Left ventricle myocardium inferior (tissue), 1 donor: ENCODE measurements at places on chromosomes 12 and 14.
A peak's percentile ranks its signal among the peaks of the same experiment; 100 is the strongest.

- no peak for DNase-seq
These were observed 1.0 kb downstream of the CD69 start for GRCh38 chr12:9759694-9760093.

DNA sequence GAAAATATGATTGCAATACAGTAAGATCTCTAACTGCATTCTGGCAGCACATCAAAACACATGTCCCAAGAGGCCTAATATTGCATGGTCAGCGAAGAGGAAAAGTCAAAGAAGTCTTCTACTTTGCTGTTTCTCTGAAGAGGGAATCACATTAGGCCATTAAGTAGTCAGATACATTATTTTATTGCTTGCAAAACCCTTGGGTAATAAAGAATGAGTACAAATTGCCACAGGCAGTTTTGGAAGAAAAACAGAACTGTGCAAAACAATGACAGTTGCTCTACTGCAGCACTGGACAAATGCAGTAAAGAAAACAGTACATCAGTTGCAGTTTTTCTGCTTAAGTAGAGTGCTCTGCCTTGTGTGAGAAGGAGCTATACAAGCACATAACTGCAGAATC lies 211.9 kb downstream of the MED13L start:
- no peak for DNase-seq

DNA sequence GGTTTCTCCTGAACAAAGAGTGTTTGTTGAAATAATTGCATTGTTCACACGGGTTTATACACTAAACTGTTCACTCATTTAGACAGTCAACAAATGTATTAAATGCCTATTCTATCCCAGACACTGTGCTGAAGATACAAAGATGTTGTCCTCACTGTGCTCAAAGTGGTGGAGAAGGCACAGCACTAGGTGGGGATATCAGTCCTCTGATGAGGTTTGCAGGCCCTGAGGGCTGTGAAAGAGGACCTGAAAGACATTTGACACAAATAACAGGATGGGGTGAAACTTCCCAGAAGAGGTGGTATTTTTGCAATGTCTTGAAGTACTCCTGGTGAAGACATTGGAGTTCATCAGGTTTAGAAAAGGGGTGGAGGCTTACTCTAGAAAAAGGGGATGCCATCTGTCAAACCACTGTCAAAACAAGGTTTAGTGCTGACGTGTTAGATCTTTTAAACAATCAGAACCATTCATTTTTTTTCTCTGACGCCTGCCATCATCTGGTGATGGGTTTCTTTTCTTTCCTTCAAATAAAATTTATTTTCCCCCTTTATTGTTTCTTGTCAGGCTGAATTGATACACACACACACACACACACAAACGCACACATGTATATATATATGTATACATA lies 69.5 kb downstream of the ACSS3 start:
- no peak for DNase-seq

DNA sequence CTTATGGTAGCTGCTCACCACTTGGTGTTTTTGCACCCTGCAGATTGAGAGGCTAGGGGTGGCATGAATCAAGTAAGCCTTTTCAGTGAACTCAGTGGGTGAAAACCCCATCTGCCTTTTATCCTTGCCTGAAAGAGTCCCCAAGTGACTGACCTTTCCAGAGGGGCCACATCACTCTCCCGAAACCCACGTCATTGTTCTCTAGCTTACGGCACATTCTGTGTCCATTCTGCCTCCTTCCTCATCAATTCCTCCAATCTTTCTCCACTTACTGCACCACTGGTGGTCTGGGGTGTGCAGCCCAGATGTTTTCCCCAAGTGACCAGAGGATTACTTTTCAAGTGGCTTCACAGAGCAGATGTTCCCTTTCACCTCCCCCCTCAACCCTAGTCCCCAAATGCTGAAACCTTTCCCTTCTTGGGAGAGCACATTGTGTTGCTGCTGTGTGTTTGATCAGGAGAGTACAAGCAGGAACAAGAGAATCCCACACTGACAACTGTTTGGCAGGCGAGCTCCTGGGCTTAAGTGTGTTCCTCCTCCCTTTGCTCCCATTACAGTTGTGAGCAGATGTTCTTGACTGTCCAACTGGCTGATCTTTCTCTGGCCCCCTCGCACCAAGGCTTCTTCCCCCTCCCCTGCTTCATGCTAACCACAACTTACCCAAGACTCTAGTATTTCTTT lies 138.0 kb upstream of the IGF1 start:
- no peak for DNase-seq

GRCh38 chr14:76498463-76498935 lies 122.6 kb downstream of the ESRRB start:
- DNase-seq, result no peak

- no peak for DNase-seq
These were observed 22.2 kb upstream of the OR6J1 start for GRCh38 chr14:22666203-22666893.

GRCh38 chr14:54010981-54011380 lies 54.4 kb upstream of the BMP4 start:
- DNase-seq, result no peak

DNA sequence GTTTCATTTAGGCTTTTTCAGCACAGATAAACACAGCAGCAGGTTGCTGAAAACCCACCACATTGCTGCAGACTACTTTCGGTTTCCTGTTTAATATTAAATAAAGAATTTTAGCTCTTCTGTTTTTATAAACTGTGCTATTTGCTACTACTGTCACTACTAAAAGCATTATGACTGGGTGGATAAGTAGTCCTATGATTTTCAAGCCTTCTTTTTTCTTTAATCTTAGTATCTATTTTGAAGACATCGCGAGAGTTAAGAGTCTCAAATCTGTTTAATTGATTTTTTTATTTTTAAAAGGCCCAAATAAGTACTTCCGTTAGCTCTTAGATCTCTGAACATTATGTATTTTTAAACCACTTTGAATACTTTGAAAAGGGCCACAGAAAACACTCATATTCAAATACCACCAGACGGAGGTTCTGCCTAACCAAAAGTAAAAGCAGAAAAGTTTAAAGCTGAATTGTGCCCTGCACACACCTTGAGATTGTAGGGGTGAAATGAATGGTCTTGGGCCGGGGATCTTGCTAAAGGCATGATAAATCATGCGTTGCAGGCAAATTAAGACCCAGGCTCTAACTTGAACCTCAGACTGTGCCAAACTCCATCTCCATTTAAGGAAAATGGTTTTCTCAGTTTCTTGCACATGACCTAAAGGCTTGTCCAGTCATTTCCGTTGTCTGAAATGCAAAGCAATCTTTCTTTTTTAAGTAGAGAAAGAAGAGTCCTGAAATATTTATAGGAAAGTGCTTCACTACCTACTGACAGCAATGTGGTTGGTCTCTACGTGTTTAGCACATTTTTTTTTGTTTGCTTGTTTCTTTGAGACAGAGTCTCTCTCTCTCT lies 13.6 kb upstream of the FOXN3 start:
- DNase-seq, result no peak

DNA sequence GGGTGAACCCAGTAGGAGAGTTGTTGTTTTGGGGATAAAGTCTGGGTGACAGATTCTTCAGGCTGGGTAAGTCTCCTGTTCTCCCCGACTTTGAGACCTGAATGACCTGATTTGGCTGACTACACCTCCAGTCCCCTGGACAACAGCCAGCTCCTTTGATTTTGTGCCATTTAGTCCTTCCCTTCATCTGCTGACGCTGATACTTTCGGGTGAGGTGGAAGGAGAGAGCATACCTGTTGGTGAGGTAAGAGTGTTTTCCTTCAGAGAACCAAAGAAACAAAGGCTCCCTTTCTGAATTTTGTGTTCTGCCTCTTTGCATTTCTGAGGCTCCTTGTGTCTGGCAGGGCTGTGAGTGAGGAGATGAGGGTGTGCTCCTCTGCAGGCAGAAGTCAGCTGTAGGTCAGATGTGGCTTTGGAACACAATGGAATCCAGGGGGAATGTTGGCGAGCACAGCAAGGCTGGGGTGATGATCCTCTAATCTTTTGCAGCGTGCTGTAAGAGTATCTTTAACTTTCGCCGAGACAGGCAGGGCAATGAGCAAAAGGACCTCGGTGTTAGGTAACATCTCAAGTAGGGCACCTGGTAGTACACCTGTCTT lies 12.1 kb downstream of the ETV6 start:
- no peak for DNase-seq

GRCh38 chr12:102633981-102634605 lies 153.7 kb upstream of the IGF1 start:
- DNase-seq, result no peak

- DNase-seq, result no peak
These were observed 130.6 kb downstream of the SLC35F4 start for GRCh38 chr14:57735276-57735675.

GRCh38 chr12:110367181-110367864 lies 36.2 kb downstream of the ANAPC7 start:
- DNase-seq, result no peak

DNA sequence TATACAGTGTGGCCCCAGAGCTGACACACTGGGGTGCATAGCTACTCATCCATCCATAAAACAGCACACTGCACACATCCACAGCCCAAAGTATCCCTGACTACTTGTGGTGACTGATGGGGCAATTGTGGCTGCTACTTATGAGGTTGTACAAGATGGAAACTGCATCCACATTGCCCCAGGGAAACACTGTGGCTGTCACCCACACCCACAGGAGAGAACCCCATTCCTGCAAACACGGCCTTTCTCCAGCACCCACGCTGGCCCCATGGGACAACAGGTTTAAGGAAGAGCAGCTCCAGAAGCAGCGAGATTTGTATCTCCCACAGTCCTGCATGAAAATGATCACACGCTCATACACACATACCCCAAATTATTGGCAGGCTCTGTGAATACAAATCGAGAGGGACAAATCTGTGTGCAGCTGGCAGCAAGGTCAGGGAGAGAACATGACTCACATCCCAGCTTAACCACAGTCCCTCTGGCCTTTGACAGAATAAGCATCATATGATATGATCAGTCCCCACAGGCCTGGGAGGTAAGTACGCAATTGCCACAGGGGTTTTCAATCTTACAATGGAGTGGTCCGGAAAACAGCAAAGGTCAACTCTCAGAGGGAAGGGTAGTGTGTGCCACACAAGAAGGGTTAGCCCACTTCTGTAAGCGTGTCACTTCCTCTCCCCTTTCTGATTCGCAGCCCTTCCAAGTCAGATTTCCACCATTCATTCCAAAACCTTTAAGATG lies 61.9 kb downstream of the ESR2 start:
- no peak for DNase-seq

DNA sequence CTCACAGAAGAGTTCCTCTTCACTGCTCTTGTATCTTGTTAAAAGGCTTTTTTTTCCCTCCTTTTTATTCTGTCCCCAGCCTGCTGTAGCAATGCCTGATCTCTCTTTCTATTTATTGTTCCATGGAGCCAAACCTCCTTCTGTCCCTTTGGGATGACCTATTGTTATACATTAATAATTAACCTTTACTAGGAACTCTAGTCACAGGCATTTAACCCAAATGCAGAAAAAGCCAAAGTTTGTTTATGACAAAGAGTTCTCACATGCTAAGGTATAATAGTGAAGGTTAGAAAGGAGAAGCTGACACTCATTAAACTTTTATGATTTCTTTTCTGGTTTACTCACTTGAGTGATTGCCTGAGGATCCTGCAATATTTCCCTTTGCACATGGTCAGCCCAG lies 535.8 kb downstream of the NRXN3 start:
- no peak for DNase-seq

DNA sequence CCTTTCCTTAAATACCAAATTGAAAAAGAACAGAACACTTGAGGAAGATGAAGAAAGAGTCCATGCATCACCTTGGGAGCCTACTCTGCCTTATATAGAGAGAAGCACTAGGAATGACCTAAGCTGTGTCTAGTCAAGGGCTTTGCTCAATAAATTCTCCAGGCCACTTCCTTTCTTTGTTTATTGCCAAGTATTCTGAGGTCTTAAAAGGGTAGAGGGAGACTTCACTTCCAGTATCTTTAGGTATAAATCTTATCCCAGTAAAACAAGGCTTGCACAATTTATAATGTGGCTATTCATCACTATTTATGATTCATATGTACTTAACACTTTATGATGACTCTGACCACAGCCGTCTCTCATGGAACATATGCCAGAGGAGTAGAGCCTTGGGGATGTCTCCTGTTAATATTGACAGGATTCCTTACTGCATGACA lies 85.1 kb upstream of the ARHGAP5 start:
- DNase-seq, result no peak

GRCh38 chr12:75834591-75834990 lies 197.0 kb downstream of the PHLDA1 start:
- no peak for DNase-seq

- DNase-seq, result peak; percentile 43
These were observed 170.1 kb upstream of the PWP1 start for GRCh38 chr12:107515446-107515958.

GRCh38 chr14:88258021-88258420 lies 65.0 kb downstream of the KCNK10 start:
- no peak for DNase-seq

- no peak for DNase-seq
These were observed 411.6 kb downstream of the CCER1 start for GRCh38 chr12:90543374-90543773.

DNA sequence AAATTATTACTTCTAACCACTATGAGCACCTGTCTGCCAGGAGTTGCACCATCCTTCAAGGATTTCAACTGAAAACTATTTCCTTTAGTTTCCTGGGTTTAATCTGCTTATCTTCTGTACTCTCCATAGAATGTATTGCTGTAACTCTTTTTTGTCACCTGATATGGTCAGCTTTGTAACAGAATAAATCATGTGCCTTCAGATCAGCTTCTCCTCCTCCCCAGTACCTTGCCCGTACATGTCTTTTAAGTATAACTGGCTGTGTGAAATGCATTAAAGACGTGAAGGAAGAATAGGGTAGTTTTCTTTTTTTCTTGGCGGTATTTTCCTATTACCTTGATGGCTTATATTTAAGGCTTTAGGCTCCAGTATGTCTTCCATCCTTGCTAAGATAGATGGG lies 200.3 kb upstream of the NAV3 start:
- DNase-seq, result no peak

- peak; percentile 87 for DNase-seq
These were observed at the start of gene GLTP for GRCh38 chr12:109880043-109880931. TSS of gene GLTP (minus strand) at chr12:109880541. CDS start at chr12:109880374, 167 bp downstream.

- DNase-seq, result no peak
These were observed 65.4 kb upstream of the SAV1 start for GRCh38 chr14:50733494-50733893.

DNA sequence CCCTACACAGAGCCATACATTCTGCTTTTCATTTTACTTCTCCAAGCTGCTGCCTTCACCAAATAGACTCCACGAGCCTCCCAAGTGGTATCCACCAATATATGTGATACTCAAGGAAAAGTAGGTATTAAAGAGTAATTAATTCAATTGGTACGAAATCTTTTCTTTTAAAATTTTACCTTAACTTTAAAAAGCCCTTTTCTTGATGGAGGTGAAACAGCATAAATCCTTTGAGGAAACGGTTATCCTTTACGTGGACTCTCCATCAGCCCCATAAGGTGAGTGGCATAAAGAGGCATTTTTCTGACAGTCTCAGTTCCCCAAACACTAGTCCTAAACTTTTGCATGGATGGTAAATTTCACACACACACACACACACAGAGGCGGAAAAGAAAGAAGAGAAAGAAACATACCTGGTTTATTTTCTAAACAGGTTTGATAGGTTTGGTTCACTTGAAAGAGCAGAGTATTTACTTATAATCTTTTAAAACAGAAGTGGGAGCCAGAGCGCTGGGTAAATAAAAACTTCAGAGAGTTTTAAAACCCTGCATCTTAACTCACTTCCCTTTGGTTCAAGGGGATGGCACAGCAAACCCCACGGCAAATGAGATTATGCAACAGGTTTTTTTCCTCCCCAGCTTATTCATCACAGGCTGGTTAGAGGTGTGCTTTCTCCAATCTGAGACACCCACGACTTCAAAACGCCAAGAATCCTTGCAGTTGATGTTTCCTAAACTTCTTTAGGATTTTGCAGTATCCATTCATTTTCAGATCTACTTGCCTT lies 1.9 kb downstream of the DUSP16 start:
- DNase-seq, result no peak

- no peak for DNase-seq
These were observed 82.5 kb downstream of the NT5DC3 start for GRCh38 chr12:103758310-103759089.
